HTR-8/SVneo (cell line): ENCODE measurements at places on chromosomes 1 and 21.

- DNase-seq: no peak
Measured at GRCh38 chr1:217522277-217522676, 108.6 kb downstream of the GPATCH2 start.

DNA sequence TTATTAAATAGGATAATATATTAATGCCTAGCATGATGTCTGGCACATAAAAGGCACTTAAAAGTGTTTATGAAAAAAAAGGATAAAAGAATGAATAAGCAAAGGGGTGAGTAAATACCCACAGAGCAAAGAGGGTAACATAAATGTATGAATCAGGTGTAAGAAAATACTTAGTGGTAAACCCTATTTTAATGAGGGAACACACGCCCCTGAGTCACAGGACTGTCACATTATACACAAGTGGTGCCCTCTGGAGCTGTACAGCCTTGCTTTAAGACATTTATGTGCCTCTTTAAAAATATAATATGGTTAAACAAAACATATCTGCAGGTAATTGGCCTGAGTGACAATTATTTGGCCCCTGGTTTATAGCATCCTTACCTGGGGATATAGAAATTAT, 78.1 kb upstream of the PTBP2 start:
- no peak for DNase-seq

GRCh38 chr1:155186067-155186793, 12.6 kb downstream of the TRIM46 start:
- DNase-seq: no peak

DNA sequence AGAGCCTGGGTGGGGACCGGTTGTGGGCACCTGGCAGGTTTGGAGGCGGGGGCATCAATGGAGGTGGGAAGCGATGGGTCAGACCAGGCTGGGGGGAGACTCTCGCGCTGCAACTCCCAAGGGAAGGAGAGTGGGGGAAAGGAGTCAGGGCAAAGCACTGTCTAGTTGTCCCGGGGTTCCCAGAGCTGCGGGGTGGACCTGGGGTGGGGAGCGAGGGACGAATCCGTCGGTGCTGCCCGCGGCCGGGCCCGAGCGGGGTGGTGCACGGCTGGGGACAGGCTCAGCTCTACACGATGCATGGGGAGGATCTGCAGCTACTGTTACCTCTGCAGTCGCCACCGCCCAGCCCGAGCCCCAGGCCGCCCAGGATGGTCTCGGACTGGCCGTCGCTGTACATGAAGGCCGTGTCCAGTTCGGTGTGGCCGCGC, 427 bp downstream of the AKR7A2 start:
- peak; percentile 20 for DNase-seq

DNA sequence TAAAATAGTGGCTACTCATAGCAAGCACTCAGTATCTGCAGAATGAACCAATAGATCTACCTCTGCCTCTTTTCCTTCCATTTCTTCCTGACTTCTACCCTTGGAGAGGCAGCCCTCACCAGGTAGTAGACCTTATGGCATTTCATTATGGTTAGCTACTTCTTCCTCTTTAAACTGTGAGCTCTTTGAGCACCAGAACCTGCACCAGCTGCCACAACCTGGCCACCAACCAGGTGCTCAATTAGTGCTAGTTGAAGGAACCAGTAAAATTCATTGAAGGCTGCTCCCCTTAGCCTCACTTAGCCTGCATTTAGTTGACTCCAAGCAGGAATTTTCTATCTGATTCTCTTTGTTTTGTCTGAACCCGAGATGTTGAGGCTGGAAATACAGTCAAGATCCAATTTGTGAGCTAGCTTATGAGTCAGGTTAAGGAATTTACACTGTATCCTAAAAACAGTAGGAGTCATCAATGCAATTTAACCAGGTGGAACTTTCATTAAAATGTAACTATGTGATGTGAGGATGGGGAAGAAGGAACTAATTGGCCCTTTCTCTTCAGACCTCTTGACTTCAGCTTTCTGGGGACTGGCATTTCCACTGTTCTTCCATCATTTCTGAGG, 81.5 kb upstream of the UBE2U start:
- no peak for DNase-seq

DNA sequence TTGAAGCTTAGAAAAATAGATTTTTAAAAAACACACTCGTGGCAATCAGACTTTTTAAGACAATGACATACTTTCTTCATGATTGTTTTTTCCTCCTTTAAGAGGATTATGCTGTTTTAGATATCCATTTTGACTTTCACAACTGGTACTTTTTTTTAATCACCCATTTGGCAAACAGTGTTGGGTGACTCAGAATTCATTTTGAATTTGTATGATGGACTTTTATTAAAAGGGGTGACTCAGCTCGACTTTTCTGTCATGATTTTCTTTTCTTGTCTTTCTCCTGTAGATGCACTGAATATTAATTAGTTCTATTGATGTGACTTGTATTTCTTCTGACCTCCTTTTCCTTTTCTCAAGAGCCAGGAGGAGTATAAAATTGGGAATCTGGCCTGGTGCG, 44.7 kb downstream of the FMN2 start:
- DNase-seq: no peak

DNA sequence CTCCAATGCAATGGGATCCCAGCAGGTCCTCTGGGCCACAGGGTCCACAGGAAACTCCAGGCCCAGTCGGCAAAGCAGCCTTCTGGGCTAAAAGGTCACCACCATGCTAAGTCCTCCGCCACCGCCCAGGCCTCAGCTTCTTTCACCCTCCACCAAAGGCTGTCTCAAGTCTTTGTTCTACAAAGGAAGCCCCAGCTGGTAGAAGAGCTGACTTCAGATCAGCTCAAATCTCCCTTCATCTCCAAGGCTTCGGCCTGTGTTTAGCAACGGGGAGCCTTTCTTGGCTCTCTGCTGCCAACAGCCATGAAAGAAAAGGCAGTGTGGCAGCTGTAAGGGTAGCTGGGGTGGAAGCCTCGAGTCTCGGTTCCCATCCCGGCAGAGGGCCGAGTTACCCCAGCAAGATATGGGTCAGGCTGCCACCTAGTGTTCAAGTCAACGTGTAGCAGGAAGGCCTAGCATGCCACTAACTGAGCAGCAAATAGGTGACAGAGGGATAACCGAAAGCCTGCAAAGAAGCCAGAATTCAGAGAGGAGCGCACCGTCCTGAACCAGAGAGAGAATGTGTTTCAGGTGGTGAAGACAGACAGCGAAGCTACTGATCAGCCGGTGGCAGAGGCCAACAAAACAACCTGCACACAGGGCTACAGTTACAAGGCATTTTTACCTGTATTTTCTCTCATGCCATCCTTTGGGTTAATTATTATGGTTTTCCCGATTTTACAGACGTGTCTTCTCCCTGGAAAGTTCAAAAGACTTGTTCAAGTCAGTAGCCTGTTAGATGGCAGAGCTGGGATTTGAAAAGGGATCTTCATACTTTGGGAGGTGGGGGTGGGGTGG, 26.8 kb upstream of the CRNN start:
- DNase-seq: peak; percentile 80

GRCh38 chr1:160623227-160623633, 23.6 kb downstream of the SLAMF1 start:
- DNase-seq: no peak

GRCh38 chr1:168676029-168676812, 52.8 kb downstream of the DPT start:
- no peak for DNase-seq

- no peak for DNase-seq
Measured at GRCh38 chr21:40165773-40166070, 298.5 kb downstream of the PCP4 start.

- no peak for DNase-seq
Measured at GRCh38 chr1:42392967-42393848, 12.6 kb downstream of the RIMKLA start.

- peak; percentile 19 for DNase-seq
Measured at GRCh38 chr1:186404454-186405051, 28.9 kb downstream of the ODR4 start.

- no peak for DNase-seq
Measured at GRCh38 chr1:230768903-230769570, 21.8 kb downstream of the CAPN9 start.

- no peak for DNase-seq
Measured at GRCh38 chr1:214440219-214440965, 111.0 kb downstream of the PTPN14 start.

DNA sequence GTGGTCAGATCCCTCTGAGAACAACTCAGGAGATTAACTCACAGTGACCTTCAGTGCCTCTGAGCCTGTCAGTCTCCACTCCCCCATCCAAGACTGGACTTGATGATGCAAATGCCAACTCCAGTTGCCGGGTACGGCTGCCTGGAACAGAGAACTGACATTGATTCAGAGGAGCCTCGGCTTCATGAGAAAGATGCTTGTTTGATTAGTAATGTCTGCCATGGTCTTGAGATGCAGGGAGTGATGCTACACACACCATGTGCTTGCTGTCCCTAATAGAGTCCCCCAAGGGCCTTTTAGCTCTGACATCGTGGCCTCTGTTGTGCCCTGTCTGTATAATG, 51.8 kb upstream of the LRP8 start:
- DNase-seq: no peak

DNA sequence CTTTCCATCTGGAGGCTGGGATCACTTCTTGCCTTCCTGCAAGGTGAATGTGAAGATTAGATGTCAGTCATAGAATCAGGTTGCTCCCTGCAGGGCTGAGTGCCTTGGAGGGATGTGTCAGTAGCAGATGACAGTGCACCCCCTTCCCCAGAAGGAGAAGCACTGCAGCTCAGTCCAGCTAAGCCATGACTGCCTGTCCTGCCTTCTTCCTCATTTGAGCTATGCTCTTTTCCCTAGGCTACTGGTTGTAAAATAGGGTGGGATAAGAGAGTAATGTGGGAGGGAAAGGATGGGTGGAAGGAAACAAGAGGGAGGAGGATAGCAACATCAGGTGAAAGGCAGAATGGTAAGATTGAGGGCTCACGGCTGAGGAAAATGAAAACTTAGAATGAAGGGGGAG, 11.1 kb upstream of the FABP3 start:
- no peak for DNase-seq

DNA sequence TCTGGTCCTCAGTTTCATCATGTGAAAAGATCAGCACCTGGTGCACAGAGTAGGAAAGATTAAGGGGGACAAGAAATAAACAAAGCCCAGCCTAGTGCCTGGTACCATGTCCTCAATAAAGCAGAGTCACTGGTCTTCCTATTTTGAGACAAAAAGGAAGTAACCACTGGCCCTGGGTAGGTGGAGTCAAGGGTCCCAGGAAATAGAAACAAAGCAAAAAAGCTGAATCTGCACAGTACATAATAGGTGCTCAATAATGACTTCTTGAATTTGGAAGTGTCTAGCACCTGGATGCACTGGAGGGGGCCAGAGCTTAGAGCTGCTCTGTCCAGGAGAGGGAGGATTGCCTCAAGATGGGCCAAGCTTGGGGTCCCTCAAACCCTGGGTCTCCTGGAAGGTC, 1.9 kb upstream of the EPHB2 start:
- no peak for DNase-seq

DNA sequence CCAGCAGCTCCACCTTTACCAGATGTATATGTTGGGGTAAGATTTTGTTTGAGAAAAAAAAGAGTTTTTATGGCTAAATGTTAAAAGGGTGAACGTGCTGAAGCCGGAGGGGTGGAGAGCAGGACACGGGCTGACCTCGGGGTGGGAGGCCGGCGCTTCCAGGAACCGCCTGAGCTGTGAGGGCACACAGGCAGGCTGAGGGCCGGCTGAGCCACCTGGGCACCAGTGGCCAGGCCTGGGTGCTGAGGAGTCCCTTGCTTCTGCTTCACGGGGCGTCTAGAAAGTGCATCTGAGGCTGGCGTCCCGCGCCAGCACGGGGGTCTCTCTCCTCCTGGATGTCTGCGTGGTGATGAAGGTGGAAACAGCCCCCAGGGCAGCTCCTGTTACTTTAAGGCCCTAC, 33.6 kb upstream of the ADARB1 start:
- DNase-seq: no peak

GRCh38 chr1:192571668-192572067, 3.9 kb upstream of the RGS1 start:
- no peak for DNase-seq

DNA sequence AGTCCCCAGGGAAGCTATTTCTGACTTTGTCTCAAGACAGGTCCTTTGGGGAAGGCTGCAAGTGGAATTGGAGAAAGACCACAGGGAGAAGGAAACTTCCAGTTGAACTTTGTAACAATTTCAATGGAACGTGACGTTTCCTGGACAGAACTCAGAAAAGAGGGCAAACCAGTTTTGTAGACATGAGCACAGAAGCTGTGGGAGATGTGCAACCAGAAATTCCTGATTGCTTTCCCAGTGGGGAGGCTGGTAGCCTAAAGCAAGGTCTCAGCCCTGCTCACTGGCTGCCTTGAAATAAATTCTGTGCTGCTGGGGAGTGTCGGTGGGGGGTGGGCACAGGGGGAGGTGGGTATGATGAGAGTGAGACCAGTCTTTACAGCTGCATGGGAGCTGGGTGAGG, 1206.7 kb upstream of the ADGRL2 start:
- no peak for DNase-seq
